Trophoblast cell (in vitro differentiated cells and primary cell): ENCODE measurements at places on chromosomes 6 and 20.

DNA sequence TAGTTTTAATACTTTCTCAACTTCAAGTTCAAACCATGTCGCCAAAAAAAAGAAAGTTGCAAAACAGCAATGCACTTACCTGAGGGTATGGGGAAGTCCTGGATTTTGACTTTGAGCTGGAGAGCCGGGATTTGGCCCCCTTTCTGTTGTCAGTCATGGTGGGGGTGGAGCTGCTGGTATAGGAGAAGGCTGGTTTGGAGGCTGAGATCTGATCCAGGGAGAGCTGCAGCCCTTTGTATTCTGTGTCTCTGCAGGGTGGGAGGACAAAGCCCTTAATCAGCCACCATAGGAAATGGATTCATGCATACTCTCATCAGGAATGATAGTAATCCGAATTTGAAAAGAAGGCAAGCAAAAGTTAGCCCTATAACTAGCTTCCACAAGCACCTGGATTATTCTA is 44.0 kb downstream of the SIM1 start:
- H3K36me3 ChIP-seq: no peaks in the 10 kb centered on the region
- H3K27me3 ChIP-seq: no peaks in the 10 kb centered on the region
- H3K4me3 ChIP-seq: no peak overlapping the region

GRCh38 chr6:10413850-10414738 is 780 bp downstream of the TFAP2A start:
- H3K4me1 ChIP-seq: peaks cover 19% of the 10 kb centered on the region
- peak; percentile 74 for DNase-seq
- H3K4me3 ChIP-seq: peak overlapping the region; percentile 89
- peaks cover 17% of the 10 kb centered on the region for H3K36me3 ChIP-seq
- H3K27me3 ChIP-seq: no peaks in the 10 kb centered on the region

DNA sequence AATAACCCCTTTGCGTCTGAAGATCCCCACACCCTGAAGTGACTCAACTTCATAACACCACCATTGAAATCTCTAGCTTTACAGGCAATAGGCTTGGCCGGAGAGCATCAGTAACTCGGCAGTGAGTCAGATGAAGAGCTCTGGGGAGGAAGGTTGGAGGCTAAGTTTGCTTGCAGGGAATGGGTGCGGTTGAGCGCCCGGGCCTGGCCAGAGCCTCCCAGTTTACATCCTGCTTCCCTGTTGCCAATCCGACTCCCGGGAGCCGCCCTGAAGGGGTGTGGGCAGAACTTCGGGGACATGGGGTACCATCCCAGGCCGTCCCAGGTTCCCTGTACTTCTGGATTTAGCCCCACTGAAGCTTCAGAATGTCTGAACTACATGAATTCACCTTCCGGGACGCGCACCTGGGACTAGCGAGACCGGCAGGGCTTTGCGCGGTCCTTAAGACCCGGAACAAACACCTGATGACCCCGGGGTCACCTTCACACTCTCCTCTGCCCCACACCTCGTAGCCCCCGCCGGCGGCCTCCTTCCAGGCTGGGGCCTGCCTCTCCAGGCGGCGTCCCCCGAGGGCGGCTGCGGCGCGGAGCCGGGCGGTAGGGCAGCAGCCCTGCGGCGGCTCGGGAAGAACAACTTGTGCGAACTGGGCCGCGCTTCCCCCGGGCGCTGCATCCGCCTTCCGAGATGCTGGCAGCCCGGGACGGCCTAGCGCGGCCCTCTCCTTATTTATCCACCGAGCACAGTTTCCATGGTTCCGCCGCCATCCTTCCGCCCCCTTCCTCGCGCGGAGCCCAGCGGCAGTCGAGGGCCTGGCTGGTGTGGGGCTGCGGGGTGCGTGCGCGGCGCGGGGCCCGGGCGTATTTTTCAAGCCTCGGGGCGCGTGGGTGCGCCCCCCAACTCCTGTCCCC is 56.6 kb upstream of the RREB1 start:
- H3K36me3 ChIP-seq: no peaks in the 10 kb centered on the region
- DNase-seq: peak; percentile 61
- peak overlapping the region; percentile 77 for H3K4me3 ChIP-seq
- H3K4me1 ChIP-seq: peaks cover 3% of the 10 kb centered on the region

DNA sequence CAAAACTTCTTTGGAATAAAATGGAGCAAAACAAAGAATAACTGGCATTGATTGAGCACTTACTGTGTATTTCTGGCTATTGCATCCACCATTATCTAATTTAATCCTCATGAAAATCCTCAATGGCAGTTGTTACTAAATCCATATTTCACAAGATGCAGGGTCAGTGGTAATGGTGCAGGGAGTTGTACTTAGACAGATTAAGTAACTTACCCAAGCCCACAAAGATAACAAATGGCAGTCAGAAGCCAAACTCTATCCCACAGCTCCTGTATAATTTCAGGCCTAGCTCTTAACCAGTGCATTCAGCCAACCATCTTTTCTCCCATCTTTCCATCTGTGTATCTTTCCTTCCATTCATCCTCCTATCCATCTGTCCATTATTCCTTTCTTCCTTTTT is 29.3 kb upstream of the SSTR4 start:
- H3K4me1 ChIP-seq: no peaks in the 10 kb centered on the region
- no peak for DNase-seq
- no peaks in the 10 kb centered on the region for H3K27me3 ChIP-seq
- H3K4me3 ChIP-seq: no peak overlapping the region
- H3K36me3 ChIP-seq: no peaks in the 10 kb centered on the region

- H3K27me3 ChIP-seq: no peaks in the 10 kb centered on the region
- no peak overlapping the region for H3K27ac ChIP-seq
- peaks cover 6% of the 10 kb centered on the region for H3K4me1 ChIP-seq
- peaks cover 22% of the 10 kb centered on the region for H3K36me3 ChIP-seq
- no peak overlapping the region for H3K4me3 ChIP-seq
- DNase-seq: no peak
Observed at GRCh38 chr6:89952105-89952671, 57.9 kb downstream of the GJA10 start.

- H3K27me3 ChIP-seq: no peaks in the 10 kb centered on the region
- no peak overlapping the region for H3K27ac ChIP-seq
- peaks cover 10% of the 10 kb centered on the region for H3K4me1 ChIP-seq
- H3K36me3 ChIP-seq: no peaks in the 10 kb centered on the region
- H3K4me3 ChIP-seq: no peak overlapping the region
- no peak for DNase-seq
Observed at GRCh38 chr6:166736634-166737033, 109.6 kb upstream of the RPS6KA2 start.

- H3K27ac ChIP-seq: no peak overlapping the region
- no peaks in the 10 kb centered on the region for H3K27me3 ChIP-seq
- DNase-seq: peak; percentile 50
- H3K4me3 ChIP-seq: no peak overlapping the region
Observed at GRCh38 chr6:139711804-139712585, 337.5 kb upstream of the CITED2 start.

- peak; percentile 55 for DNase-seq
- no peaks in the 10 kb centered on the region for H3K27me3 ChIP-seq
- no peaks in the 10 kb centered on the region for H3K4me1 ChIP-seq
- H3K27ac ChIP-seq: no peak overlapping the region
- no peaks in the 10 kb centered on the region for H3K36me3 ChIP-seq
- no peak overlapping the region for H3K4me3 ChIP-seq
Observed at GRCh38 chr6:116561377-116562018, 7.9 kb downstream of the CALHM4 start.
